Activated T-helper 2 cell treated with anti-CD3 and anti-CD28 coated beads, Interferon-gamma antibody, Interleukin-2, Interleukin-4, amounts not matched to agents 10 μg/mL and 5 μg/mL and 100 μg/mL, durations not matched to agents 14 hours and 24 hours and 36 hours (primary cell): ENCODE measurements at places on chromosomes 3 and 15.

- no peak for DNase-seq
These were observed 78.7 kb upstream of the MME start for GRCh38 chr3:155001289-155002010.

DNA sequence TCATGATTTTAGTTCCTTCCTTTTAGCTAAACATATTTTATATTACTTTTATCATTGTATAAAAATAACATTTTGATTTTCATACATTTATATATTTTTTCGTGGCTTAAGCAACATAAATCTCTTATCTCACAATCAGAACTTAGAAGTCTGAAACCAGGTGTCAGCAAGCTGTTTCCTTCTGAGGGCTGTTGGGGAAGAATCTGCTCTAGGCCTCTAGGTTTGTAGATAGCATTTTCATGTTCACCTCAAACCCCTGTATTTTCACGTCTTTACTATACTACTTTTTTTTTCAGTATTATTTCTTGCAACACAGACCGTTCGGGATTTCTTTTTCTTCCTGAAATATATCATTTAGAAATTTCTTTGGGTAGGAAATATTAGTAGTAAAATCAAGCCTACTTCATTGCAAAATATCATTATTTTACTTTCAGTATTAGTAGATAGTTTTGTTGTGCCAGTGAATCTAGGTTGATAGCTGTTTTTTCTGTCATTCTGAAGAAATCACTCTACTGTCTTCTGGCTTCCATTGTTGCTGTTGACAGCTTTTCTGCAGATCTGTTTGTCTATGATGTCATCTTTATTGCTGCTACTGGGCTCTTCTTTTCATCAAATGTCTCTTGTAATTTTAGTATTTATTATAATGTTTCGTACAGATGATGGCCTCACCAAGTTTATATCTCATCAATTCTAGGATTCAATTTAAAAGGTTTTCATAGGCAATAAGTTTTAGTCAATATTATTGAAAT lies 756.3 kb downstream of the VGLL3 start:
- no peak for DNase-seq

DNA sequence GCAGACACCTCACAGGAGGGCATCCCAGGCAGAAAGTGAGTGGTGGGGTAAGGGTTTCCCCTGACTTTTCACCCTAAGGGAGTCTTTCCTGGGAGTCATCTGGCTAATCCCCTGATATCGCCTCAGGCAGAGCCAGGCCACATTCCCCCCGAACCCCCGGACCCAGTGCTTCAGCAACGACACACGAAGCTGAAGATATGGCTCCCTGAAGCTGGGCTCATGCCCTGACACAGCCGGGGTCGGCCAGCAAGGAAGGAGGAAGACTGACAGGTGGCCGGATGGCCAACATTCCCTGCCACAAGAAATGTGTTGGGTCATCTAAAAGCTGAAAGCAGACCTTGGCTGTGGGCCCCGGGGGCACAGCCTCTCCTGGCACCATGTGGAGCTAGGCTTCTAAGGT lies 14.4 kb downstream of the CHST13 start:
- DNase-seq, result no peak

- no peak for DNase-seq
These were observed 78.9 kb upstream of the DPH6 start for GRCh38 chr15:35624881-35625280.

DNA sequence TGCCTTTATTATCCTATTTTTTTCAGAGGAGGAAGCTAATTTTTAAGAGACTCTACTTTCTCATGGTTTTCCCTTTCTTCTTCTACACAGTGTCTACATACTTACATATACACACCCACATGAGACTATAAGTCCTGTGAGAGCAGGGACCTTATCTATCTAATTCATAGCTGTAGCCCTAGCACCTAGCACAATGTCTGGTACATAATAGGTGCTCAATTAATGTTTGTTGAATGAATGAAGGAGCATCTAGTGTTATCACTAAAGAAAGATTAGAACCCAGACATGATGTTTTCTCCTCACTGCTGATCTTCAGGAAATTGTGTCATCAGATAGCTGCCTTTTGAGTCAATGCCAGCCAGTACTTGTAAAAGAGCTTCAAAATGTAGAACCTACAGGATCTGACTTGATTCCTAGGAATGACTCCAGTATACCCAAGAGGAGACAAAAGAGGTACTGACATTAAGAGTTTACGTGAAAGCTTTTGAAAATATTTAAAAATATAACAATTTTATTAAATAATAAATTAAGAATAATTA lies 2.5 kb downstream of the SCG5 start:
- DNase-seq, result no peak

DNA sequence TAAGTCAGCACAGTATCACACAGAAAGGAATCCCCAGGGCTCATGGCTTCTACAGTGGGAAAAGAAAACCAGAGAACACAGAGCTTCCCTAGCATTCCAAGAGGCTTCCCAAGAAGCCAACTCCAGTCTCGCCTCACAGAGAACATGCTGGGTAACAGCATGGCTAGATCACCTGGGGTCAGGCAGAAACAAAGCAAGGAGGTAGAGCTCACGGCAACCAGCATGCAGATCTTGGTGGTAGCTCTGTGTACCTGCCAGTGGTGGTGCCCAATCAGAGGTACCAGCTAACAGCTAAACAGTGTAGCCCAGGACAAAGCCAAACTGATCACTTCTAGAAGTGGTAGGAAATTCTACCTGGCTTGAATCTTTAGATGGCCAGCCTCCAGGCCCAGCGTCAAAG lies 31.3 kb downstream of the POLQ start:
- DNase-seq, result no peak

GRCh38 chr15:97027772-97028171 lies 697.3 kb downstream of the NR2F2 start:
- no peak for DNase-seq

GRCh38 chr3:105157067-105157765 lies 209.5 kb upstream of the ALCAM start:
- DNase-seq, result no peak

GRCh38 chr3:61701011-61701410 lies 139.6 kb downstream of the PTPRG start:
- no peak for DNase-seq

DNA sequence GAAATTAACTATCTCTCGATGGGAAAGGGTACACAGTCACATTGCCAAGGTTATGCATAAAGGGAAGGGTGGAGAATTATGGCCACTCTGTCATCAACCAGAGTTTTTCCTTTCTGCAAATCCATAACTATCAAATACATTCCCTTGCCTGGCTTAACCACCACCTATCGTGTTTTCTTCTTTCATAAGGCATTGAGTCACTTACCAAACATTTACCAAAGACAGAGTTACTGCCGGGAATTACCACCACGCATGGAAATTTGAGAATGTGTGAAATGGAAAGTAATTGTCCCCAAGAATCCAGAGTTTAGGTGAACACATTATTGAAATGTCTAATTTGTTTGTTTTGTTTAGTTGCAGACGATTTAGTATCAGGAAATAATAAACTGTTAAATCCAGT lies 134.3 kb upstream of the LRRN1 start:
- DNase-seq, result no peak

- DNase-seq, result no peak
These were observed 179.4 kb downstream of the GBE1 start for GRCh38 chr3:81581966-81582599.

- no peak for DNase-seq
These were observed 160.2 kb downstream of the SPATA16 start for GRCh38 chr3:172980849-172981248.
